Activated T-cell treated with anti-CD3 and anti-CD28 coated beads, Interleukin-2, amount 50 U/mL, for 48 hours (primary cell): ENCODE measurements at places on chromosomes 3 and 15.

GRCh38 chr3:15934389-15935195, 136.8 kb upstream of the ANKRD28 start:
- no peak for DNase-seq

- no peak for DNase-seq
Measured at GRCh38 chr3:107822308-107822707, 268.5 kb downstream of the CD47 start.

- no peak for DNase-seq
Measured at GRCh38 chr15:50219820-50220219, 37.8 kb downstream of the SLC27A2 start.

- no peak for DNase-seq
Measured at GRCh38 chr3:178671791-178672190, 135.6 kb downstream of the KCNMB2 start.

- DNase-seq, result no peak
Measured at GRCh38 chr15:77426871-77427270, 6.2 kb downstream of the HMG20A start.

DNA sequence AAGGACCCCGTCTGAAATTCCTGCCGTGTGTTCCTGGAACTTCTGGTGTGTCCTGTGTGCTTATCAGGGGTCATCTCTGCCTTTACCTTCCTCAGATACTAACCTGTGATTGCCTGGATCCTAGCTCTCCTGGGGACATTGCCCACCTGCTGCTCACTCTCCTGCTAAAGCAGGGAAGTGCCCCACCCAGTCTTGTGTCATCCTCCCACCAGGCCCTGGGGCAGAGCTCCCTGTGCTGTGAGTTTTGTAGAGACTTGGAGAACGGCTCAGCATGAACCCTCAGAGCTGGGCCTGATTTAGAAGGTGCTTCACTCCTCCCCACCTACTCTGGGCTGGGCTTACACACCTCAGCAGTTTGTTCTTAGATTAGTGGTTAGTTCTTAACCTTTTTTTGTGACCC, 3.8 kb upstream of the TMEM44 start:
- peak; percentile 12 for DNase-seq

GRCh38 chr3:143674100-143674968, 173.9 kb downstream of the SLC9A9 start:
- DNase-seq, result peak; percentile 82

GRCh38 chr15:64808785-64809453, 16.5 kb downstream of the PIF1 start:
- no peak for DNase-seq

- DNase-seq, result no peak
Measured at GRCh38 chr3:97804471-97804870, 17.3 kb upstream of the CRYBG3 start.

DNA sequence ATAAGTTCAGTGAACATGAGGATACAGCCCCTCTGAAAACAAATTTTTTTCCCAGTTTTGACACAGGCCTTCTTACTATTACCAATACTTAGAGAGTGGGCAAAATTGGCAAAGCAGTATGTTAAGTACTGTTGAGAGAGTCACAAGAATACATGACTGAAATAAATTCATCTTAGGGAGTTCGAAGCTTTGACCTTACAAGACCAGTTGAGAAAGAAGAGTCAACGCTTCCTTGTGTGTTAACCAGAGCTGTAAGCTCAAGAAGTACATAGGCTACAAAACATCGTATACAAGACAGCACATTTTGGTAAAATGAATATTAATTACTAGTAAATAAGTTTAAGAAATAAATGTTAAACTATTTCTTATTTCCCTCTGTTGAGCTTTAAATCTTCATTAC, 164.4 kb upstream of the RORA start:
- DNase-seq, result no peak

DNA sequence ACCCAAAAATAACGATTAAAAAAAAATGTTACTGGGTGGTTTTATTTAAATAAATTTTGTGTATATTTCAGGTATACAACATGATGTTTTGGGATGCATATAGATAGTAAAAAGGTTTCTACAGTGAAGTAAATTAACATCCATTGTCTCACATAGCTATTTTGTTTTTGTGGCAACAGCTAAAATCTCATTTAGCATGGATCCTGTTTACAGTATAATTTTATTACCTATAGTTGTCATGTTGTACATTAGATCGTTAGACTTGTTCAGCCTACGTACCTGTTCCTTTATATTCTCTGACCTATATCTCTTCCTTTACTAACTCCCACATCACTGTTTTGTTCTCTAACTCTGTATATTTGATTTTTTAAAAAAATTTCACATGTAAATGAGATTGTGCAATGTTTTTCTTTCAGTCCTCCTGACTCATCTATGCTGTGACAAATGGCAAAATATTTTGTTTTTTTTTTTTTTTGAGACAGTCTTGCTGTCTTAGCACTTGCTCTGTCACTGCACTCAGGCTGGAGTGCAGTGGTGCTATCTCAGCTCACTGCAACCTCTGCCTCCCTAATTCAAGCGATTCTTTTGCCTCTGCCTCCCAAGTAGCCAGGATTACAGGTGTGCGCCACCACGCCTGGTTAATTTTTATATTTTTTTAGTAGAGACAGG, 45.6 kb downstream of the OIP5 start:
- no peak for DNase-seq

DNA sequence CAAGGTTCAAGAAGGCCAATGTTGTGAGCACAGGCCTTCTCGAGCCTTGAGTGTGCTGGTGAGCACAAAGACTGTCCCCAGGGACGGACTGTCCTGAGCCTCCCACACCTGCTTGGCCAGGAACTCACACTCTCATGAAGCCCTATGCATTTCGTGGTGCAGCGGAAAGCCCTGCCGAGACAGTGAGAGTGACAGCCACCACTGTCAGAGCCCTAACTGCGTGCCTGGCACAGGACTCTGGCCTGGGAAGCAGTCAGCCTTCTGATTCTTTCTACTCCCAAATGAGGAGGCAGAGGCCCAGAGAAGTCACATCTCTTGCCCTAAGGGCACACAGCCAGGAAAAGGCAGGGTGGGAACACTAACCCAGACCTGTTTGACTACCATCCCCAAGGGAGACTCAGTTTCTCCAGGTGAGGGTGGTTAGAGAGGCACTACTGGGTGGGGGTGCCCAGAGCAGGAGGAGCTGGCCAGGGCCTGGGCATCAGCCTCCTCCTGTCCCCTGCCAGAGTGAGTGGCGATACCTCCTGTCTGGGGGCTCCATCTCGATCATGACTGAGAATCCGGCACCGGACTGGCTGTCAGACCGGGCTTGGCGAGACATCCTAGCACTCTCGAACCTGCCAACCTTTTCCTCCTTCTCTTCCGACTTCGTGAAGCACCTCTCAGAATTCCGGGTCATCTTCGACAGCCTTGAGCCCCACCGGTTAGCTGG, 50.8 kb downstream of the SEMA3G start:
- DNase-seq, result no peak

DNA sequence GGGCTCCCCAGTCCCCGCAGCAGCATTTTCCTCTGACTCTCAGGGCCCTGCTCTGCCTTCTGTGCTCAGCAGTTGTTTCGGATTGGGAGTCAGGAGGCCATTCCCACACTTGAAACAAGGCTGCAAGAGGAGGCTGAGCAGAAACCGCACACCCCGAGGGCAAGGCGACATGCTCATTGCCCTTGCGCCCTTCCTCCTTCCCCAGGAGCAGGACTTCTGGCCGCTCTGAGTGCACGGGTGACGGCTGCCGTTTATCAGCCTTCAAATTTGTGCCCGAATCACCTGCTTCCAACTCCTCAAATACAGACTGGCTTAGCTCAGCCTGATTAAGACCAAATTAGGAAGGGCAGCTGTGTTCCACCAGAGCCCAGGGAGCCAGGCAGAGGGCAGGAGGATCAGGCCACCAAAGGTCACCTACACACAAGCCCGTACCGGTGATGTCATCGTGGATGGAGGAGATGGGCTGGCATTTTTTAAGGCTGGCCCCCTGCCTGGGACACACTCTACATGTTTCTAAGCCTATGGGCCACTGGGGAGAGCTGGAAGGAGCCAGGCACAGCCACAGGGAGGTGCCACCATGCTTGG, 38.1 kb downstream of the TM2D3 start:
- DNase-seq, result no peak

- DNase-seq, result no peak
Measured at GRCh38 chr3:78277801-78278200, 1237.9 kb downstream of the ROBO2 start.

DNA sequence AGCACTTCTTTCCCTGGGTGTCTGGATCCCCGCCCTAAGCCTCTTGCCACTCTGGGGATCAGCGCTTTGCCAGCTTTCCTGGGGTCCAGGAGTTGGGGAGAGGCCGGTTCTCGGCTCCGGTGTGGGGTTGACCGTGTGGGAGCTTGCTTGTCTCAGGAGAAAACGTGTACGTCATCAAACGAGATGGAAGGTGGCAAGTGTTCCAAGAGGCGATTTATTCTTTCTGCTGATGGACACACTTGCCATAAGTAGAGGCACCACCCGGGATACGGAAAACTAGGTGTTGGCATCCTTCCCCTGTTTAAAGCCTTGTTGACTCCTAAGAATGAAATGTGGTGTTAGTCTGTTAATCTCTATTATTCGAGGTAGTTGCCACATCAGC, 295 bp downstream of the ZWILCH start:
- DNase-seq, result no peak

GRCh38 chr15:85611361-85611760, 183.4 kb downstream of the KLHL25 start:
- no peak for DNase-seq

DNA sequence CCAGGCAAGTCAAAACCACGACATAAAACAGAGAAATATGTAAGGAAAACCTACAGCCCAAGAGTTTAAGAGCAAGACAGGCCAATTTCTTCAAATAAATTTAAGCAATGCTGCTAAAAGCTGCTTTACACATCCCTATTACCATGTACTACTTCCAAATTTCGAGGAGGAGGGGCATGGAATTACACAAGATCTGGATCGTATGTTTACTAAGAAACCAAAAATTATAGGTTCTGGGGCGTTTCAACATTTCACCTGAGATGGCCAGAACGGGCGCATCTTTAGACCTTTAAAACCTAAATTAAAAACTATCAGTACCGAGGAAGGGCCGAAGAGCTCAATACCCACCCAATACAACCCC, 664 bp upstream of the NR2C2 start:
- DNase-seq, result no peak

DNA sequence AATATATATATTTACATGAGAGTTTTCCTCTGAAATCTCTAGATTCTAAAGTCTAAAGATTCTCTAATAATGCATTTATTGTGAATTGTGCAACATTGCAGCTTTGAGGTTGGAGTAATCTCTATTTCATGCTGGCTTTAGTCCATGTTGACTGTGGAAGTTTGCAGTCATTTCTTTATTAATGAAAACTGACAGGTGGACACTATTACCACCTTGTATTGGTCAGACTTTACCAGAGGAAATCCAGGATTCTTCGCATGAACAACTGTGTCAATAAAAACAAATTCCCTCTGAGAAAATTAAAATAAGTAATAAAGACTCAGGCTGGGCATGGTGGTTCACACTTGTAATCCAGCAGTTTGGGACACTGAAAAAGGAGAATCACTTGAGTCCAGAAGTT, 274.1 kb downstream of the SHQ1 start:
- DNase-seq, result no peak

- no peak for DNase-seq
Measured at GRCh38 chr15:75675579-75676404, 28.1 kb downstream of the SNX33 start.

GRCh38 chr15:97691799-97692198, 268.7 kb upstream of the ARRDC4 start:
- DNase-seq, result no peak

DNA sequence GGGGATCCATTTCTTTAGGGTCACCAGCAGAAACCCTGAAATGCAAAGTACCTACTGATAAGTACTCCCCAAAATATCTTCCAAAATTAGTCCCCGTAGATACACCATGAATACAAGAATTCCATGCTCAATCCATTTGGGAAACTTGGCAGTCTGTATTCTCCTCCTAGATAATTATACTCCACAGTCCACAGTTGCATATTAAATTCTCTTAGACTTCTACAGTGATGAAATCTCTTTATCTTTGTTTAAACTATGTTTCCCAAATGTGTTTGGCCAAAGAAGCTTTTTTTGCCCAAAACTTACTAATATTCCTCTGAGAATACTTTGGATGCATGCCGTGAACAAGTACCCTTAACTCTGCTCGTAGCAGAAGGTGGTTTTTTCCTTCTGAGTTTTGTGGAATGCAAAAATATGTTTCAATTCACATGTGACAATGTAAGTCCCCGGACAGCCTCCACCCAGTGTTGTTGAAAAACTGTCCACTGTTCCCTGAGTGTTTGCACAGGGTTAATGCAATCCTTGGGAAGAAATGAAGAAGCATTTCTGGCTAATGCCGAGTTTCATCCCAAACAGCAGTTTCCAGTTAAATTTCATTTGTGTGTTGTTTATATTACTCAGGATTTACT, 126.7 kb downstream of the ARNT2 start:
- DNase-seq, result no peak

DNA sequence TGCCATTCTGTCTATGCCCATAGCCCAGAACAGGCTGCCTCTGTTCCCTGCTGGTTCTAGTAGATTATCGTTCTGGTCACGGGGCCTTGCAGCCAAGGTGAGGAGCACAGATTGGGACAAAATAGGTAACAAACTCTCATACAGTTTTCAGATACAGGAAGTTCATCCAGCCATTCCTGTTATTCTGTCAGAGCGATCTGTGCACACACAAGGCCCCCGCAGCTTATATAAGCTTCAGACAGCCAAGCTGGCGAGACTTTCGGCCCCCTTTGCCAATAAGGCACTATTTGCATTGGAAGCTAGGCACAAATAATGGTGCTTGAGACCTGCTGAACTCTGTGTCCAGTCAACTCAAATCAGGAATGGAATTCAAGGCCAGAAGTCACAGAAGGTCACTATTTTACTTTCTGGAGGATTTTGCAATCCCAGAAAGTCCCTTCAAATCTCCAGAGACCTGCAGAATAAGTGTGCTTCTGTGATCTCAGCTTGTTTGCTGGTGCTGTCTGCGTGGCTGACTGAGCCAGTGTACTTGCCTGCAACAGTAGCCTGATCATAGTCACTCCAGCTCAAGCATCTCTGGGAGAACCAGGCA, 69.4 kb downstream of the BFSP2 start:
- DNase-seq, result no peak

- no peak for DNase-seq
Measured at GRCh38 chr3:133137042-133137996, 99.1 kb downstream of the TMEM108 start.

GRCh38 chr15:59407946-59408345, 30.0 kb upstream of the FAM81A start:
- no peak for DNase-seq

DNA sequence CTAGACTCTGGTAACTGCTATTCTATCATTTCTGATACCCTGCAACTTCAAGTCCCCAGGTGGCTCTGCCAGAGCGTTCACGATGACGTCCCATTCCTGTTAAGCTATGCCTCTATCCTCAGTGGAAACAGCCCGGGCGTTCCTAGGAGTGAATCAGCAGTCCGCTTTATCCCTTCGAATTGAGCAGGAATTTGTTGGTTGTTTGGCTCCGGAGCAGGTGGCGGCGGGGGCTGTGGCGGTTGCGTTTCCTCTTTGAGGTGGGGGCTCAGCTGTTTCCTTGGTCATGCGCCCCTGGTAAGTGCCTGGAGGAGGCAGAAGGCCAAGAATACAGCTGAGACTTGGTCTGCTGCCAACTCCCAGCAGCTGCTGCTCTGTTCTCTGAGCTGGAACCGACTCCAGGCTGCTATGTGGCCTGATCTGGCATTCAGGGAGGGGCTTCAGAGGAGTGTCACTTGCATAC, 25.2 kb downstream of the ARPP21 start:
- no peak for DNase-seq
